ENCODE measurements at places on chromosomes 6 and 20.

DNA sequence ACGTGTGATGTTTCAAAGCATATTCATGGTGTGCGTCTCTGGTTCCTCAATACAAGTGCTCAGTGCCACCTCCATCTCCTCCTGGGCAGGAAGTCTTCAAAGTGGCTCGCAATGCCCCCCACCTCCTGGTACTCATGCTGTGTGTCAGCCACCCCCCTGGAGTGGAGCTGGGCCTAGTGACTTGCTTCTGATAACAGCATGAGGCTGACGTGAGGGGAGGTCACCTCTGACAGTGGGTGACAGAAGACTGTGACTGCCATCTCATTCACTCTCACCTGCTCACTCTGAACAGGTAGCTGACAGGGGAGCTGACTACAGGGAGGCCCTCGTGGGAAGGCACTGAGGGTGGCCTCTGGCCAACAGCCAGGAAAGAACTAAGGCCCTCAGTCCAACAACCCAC, 92.4 kb upstream of the NFATC2 start:
- DNase-seq, result no peak

GRCh38 chr6:105795913-105796517, 290.1 kb upstream of the PRDM1 start:
- DNase-seq, result no peak

- DNase-seq, result no peak
Observed at GRCh38 chr6:108798670-108799353, 49.4 kb upstream of the ARMC2 start.

DNA sequence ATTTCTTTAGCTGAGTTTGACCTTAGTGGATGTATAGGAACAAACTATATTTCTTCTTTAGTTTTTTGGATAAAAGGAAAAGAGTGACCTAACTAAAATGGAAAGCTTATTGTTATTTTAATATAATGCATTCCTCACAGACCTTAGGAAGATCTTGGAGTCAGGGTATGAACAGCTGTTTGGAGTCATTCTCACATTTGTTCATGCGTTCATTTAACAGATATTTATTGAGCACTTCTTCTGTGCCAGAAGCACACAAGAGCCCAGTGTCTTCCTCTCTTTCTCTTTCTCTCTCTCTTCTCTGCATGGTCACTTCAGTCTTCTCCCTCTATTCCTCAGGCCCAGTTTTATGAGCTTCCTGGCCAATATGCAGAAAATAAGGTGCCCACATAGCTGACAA, 744.0 kb upstream of the MAP3K7 start:
- DNase-seq, result no peak

GRCh38 chr6:43644940-43645612, at the start of gene RSPH9:
TSS of gene RSPH9 (plus strand) at chr6:43645036. CDS start at chr6:43645099, 63 bp downstream.
- DNase-seq, result peak; percentile 56

DNA sequence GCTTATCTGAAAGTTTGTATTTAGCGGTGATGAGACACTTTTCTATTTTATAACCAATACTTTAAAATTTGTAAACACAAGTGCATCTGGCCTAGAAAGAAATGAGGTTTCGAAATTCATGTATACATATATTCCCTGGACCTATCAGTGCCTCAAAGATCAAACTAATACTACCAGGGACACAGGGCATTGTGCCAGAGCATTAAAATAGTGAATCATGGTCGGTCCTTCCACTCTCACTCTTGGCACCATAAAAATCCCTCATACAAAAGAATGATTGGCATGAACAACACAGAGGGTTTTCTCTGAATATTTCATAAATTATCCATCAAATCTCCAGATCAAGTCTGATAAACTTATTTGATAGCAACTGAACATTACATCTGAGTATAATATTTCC, 62.0 kb downstream of the MMUT start:
- no peak for DNase-seq

DNA sequence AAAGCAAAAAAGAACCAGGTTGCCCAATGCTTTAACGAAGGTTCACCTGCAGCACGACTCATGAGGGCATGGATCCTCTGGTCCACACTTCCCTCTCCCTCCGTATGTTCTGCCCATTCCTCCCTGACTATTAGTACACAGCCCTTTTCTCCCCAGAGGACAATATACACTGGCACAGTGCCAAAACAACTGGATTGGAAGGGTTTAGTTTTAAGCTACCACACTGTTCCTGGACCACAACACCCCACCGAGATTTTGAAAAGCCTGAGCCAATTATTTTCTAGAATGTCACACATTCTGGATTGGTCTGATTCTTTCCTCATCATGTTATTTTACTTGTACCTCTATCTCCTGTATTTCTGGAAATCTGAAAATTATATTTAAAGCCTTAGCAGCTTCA, 2.9 kb upstream of the AKAP7 start:
- DNase-seq, result no peak

GRCh38 chr6:133291671-133292070, 50.5 kb downstream of the EYA4 start:
- no peak for DNase-seq

GRCh38 chr6:150720774-150721233, 121.1 kb downstream of the PLEKHG1 start:
- peak; percentile 66 for DNase-seq

DNA sequence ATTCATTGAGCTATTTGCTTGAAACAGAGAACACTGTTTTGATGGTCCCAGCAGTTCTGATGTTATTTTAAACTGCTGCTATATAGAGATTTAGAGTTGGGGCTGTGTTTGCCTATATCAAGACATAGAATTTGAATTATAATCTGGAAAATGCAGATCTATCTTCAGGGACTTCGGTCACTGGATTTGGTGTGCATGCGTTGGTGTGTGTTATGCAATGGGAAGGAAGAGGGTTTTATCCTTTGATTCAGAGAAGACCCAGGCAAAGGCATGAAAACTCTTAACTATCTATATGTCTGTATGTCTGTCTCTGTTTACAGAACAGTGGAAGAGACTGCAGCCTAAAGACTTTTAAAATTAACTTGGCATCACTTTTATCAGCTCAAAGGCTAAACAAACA, 2.0 kb downstream of the ADGRB3 start:
- DNase-seq, result no peak

GRCh38 chr6:137219664-137220252, 573 bp upstream of the IFNGR1 start:
- DNase-seq, result no peak

DNA sequence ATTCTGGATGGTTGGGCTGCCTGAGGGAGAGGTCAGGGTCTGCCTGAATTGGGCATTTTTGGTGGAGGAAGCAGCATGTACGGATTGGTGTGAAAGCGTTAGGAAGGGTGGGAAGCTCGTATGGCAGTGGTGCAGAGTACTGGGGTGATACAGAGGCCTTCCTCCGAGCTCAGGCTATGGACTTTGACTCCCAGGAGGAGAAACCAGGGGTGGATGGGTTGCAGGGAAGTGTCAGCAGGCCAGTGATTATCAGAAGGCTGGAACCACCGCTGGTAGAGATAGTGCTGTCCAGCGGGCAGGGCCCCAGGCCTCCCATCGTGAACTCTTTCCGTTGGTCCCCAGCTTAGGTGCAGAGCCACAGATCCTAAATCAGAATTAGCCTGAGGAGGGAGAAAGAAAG, 5.3 kb downstream of the WFDC5 start:
- DNase-seq, result no peak

DNA sequence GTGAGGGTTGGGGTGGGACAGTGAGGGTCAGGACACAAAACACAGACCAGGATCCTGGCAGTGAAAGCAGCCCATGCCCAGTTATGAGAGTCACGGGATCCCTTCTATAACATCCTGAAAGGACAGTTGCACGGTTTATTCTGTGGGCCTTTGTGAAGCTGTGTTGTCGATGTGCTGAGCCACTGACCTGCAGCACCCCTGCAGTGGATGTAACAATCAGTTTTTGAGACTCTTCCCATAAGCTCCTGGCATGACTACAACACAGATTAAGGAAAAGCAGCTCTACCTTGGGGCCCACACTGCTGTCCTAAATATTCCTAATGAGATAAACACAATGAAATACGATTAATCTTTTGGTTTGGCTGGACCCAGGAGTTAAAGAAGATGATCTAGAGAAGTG, 3.7 kb downstream of the PYGB start:
- no peak for DNase-seq

DNA sequence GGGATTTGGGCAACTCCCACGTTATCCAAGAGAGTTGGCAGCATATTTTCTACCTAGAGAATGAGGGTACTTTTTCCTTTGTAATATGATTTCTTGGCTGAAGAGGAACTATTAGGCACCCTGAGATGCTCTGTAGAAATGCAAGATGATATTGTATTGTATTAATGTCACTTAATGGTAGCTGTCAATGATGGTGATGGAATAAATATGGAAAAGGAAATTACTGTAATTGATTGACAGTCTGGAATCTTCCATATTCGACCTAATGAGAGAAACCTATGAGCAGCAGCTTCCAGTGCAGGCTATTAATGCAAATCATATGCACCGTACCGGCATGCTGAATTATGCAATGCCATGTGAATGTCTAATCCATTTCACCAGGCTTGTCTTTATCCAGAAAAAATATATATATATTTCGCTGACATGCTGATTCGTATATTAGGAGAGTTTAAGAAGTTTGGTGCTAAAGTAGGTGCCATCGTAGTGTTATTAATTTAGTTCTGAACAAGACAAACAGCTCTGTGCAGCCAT, 494.2 kb upstream of the JARID2 start:
- DNase-seq, result no peak

DNA sequence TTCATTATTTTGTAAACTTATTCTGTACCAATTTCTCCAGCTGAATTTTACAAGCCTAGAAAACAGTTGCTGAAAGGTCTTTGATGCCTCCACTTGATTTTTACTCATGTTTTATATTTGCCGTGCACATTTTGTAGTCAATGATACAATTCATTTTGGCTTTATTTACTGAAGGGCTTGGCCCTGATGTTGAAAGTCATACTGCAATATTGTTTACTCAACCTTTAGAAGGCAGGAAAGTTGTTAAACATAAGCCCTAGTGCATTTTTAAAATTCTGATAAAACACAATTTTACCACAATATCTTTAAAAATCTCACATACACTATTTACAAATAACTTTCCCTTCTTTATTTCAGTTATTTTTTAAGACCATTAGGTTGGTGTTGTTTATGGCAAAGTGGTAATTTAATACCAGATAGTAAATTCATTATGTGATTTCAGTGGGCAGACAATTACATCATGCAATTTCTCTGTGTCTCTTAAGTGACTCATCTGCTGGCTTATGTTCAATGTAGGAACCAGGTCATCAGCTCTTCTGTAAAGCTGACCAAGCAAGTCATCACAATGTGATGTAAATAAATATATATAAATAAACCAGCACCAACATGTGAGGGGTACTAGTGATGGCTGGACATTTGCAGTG, 121.1 kb upstream of the SLC35B3 start:
- no peak for DNase-seq

GRCh38 chr6:36556281-36556680, 9.0 kb upstream of the STK38 start:
- DNase-seq, result no peak

DNA sequence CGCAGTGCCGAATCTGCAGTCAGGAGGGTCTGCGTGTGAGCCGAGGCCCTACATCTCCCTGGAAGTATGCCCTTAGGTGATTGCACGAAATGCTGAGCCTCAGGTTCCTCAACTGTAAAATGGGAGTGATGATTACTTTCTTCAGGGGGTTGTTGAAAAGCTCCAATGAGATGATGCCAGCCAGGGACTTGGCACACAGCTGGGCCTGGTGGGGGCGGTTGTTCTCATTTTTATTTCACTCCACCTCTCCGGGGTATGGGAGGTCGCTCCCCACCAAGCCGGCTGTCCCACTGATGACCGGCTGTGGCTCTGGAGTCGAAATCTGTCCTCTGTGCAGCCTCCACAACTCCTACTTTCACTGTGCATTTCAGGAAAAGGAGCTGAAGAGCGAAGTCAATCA, 8.1 kb downstream of the PCK1 start:
- DNase-seq, result no peak

GRCh38 chr6:13220266-13220665, 108.1 kb downstream of the TBC1D7 start:
- DNase-seq, result no peak

GRCh38 chr6:8557014-8557748, 121.8 kb upstream of the SLC35B3 start:
- no peak for DNase-seq

DNA sequence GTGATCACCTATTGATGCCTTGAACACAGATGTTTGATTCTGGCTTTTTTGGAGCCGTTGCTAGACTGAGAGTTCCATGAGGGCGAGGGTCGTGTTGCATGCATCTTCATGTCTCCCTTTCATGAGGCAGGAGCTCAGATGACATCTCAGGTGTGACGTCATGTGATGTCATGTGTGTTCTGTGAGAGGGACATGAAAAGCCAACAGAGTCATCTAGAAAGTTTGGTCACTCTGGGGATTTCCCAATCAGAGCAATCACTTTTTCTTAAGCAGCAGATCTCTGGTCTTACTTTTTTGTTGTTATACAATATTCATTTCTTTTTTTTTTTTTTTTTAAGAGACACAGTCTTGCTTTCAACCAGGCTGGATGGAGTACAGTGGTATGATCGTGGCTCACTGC, 411.8 kb downstream of the PREX1 start:
- DNase-seq, result peak; percentile 54

- DNase-seq, result no peak
Observed at GRCh38 chr20:50412069-50412468, 98.1 kb upstream of the PTPN1 start.

DNA sequence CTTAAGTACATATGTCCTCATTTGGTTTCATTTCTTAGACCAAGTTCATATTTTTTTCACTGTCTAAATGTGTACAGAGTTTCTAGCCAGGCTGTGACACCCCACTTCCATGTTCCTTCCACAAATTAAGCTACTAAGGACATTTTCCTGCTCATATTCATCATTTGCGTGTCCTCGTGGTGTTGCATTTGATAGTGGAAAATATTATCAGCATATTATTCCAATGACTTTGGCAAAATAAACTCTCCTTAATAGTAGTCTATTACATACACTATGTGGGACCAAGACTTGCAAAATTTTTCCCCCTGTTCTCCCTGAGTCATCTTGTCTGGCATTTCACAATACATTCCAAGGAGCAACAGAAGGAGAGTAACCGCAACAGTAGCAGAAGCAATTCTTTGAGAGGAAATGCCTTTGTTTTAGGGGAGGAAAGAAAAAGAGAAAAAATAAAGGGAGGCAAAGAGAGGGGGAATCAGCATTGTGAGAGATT, 599.2 kb downstream of the COL12A1 start:
- DNase-seq, result no peak

DNA sequence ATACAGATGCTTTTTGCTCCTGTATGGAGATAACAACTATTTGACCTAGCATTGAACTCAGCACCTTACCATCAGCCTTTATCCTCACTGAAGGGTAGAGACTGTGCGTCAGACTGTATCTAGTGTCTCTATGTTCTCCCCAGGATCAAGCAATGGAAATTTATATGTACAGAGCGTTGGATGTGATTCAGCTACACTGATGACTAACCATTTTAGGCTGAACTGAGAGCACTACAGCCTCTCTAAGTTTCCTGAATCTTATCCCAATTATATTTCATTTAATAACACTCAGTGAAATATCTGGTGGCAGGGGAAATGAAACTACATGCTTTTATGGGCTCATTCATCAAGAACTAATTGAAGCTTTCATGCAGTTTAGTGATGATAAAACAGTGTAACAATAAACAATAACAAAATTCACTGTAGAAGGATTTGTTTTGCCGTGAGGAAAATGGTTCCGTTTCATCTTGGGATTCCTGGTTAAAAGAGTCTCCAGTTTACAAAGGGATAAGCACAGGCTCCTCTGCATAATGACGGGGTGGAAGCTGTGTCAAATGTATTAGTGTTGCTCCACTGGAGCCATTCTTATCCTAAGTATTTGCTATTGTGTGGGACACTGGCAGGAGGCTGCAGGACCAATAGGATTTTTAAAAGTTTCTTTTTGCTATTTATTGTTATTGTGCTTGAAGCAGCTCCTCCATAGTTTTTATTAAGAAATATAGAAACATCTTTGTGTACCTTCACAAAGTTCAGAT, 567.6 kb upstream of the MMS22L start:
- DNase-seq, result no peak

GRCh38 chr6:169199625-169200335, 53.9 kb downstream of the THBS2 start:
- DNase-seq, result no peak
